ENCODE measurements at places on chromosomes 2 and 18. TPM values are rescaled to one million over a fixed set of nuclear protein-coding genes. Genes with fewer than 3 reads are reported as not detected.
A peak's percentile ranks its signal among the peaks of the same experiment; 100 is the strongest.

GALR1 gene
- not detected for total RNA-seq

RGPD4 gene
- not detected for total RNA-seq

ATP8B1 gene
- 108 TPM for total RNA-seq

CFAP65 gene
- total RNA-seq = under 0.01 TPM

CABLES1 gene
- 17.0 TPM for total RNA-seq

AMER3 gene
- total RNA-seq = not detected

DRC1 gene
- 0.18 TPM for total RNA-seq

FHL2 gene
- 115 TPM for total RNA-seq

GKN2 gene
- total RNA-seq = not detected

GRCh38 chr18:24271381-24272228 lies 126.0 kb downstream of the OSBPL1A start:
- peak; percentile 37 for DNase-seq

- no peak for DNase-seq
These were observed 19.5 kb downstream of the SLC20A1 start for GRCh38 chr2:112665113-112665780.

DNA sequence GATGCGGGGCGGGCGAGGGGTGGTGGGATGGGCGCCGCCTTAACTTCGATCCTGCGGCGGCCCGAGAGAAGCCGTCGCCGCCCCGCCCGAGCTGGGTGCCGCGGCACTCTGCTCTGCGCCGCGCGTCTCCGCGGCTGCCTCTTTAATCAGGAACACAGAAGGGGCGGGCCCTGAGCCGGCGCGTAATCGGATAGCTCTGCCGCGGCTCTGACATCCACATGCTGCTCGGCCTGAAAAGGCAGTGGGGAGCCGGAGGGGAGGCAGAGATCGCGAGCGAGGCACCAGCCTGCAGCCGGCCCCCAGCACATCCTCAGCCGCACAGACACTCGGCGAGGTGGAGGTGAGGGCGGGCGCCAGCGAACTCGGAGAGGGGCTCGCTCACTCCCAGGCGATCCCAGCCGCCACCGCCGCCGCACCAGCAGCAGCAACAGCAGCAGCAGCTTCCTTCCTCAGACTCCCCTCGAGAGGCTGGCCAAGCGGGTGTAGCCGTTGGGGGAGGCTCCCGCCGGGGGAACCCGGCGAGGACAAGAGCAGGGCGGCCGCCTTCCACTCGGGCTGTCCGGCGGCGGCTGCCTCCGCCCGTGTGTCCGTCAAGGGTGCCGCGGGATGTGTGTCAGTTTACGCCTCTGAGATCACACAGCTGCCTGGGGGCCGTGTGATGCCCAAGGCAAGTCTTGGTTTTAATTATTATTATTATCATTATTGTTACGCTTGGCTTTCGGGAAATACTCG lies at the start of gene NRP2:
Gene NRP2 (plus strand): TSS at position 263 of the 732 bp plus-strand sequence. CDS start 790 bp downstream, outside the sequence.
- peak; percentile 75 for DNase-seq

- no peak for DNase-seq
These were observed 595.7 kb upstream of the HS6ST1 start for GRCh38 chr2:128914320-128914719.

DNA sequence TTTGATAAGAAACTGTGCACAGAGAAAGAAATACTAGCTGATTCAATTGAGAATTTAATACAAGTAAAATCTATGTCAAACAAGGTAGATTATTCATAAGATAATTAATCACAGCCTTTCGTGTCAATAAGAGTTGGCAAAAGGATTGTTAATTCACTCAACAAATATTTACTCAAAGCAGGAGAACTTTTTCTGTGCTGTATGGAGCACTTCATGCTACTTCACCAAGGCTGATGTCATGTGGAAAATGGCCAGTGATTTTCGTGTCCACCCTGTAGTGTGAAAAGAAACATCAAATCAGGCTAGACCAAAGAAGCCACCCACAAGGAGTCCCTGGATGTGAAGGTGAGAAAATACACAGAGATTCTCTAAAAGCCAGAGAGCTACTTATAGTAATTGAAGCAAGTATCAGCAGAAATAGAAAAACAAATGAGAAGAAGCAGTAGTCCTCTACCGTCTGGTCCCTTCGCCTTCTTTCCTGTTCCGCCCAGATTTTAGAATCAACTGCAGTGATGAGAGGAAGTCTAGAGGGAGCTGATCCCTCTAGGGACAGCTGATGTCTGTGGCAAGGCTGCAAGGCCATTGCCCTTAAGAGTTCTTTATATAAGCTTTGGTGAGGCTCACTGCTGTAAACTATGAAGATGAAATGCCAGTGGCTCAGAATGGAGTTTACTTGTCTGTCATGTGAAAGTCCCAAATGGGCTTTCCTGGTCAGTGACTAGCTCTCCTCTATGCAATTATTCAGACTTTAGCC lies 201.3 kb upstream of the APCDD1 start:
- DNase-seq = no peak

GRCh38 chr2:136029149-136029548 lies 43.7 kb upstream of the DARS1 start:
- no peak for DNase-seq

DNA sequence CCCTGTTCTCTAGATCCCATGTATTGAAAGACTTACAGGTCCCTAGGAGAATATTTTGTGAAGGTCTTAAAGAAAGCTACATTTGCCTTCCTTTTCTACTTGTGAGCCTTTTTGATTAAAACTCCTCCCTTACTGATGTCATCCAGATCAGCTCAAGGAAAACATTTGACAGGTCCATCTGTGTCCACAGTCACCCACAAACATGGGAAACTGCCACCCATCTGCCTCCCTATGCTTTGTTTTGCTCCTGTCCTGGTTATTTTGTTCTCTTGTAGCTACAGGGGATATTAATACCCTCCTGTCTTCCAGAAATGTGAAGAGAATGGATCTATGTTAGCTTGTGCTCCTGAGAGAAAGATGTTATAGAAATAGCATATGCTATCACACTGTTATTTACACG lies 203.6 kb upstream of the GALNT5 start:
- DNase-seq = no peak

DNA sequence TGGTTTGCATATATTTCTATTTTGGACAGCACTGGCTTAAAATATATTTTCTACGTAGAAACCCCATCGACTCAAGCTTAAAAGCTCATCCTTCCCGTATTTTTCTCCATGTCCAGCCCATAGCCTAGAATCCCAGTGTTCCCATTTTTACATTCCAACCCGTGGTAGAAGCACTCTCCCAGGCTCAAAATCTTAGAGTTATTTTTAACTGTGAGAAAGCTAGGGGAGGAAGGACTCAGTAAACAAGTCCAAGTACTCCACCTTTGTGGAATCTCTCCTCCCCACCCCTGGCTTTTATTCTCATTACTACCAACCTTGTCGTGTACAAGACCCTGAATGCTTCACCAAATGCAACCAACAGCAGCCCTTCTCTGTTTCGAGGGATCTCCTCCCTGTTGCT lies 69.8 kb downstream of the KLF7 start:
- no peak for DNase-seq

- no peak for DNase-seq
These were observed 4.6 kb downstream of the LOXHD1 start for GRCh38 chr18:46652372-46652771.

GRCh38 chr2:217071416-217071815 lies 211.6 kb upstream of the TNP1 start:
- DNase-seq = no peak

DNA sequence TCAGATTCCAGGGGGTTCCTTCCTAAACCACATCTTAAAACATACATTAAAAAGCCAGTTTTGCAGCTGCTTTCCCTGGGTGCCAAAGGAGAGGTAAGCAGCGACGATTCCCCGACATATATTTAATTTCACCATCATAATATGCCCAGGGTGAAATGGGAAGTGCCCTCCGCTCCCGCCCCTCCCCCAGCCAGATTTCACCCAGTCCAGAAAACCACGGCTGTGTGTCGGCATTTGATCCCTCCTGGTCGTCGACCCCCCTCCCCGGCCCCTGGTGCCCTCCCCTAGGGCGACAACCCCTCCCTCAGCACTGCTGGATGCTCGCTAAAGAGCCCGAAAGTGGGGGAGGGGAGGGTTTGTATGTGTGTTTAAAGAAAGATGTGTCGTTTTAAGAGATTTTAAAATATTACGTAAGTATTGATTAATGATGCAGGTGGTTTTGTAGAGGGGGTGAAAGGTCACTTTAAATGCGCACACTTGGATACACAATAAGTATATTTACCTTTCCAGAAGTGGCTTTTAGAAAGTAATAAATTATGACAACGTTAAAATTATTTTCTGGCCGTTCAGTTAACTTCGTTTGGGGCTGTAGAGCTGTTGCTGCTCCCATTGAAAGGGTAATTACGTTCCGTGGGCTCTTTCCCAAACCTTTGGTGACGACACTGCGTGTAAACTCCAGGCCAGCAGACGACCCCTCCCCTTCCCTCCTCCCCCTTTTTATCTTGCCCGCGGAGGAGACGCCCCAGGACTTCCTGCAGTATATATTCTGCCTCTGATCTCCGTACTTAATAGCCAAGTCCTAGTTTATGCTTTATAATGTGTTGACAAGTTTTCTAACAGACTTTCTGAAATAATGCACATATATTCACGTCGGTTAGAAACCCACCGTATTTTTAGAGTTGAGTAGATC lies 3.4 kb upstream of the BCL11A start:
- no peak for DNase-seq

DNA sequence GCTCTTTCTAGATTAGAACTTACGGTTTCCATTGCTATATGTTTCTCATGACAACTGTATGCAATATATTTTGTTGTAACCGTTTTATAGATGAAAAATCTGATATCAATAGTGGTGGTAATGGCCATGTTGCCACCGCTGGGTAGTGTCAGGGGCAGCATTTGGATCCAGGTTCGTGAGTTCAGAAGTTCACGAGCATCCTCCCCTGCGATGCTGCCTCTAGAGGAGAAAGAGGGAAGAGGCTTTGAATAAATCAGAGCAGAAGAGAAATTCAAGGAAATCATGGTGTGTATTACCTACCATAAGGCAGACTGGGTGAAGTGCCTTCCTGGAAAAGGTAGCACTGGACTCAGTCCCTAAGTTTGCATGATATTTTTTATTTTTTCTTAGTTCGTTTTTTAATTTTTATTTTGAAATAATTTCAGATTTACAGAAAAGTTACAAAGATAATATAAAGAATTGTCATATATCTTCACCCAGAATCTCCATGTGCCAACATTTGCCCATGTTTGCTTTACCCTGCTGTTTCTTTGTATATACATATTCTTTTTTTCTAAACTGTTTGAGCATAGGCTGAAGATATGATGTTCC lies 3.3 kb upstream of the ZBTB7C start:
- no peak for DNase-seq

- no peak for DNase-seq
These were observed 3.1 kb upstream of the B3GNT2 start for GRCh38 chr2:62192811-62193210.

DNA sequence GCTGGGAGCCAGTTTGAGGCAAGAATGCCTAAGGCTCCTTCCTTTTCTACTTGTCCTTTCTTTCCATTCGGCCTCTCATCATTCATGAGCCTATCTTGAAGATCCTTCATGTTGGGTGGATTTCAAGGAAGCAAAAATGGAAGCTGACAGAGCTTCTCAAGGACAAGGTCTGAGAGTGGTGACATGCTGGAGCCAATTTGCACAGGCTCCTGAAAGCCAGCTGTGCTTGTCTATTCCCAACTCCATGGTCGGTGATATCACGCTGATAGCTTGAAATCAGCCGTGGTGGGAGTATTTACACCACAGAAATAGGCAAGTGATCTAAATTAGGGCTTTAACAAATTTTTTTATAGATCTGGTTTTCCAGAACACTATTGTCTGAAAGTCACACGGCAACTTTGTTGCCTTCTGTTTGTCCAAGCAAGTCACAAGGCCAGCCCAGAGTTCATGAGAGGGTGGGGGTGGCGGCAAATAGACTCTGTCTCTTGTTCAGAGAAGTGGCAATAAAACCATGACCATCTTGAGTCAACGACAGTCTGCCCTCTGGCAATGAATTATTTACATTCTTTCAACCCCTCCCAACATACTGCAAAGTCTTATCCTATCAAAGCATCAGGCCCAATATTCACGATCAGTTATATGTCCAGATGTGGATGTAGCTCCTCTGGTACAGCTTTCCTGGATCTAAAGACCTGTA lies 49.9 kb upstream of the SLC35F5 start:
- DNase-seq = no peak

GRCh38 chr2:30915486-30915885 lies 108.2 kb upstream of the CAPN13 start:
- DNase-seq = no peak

DNA sequence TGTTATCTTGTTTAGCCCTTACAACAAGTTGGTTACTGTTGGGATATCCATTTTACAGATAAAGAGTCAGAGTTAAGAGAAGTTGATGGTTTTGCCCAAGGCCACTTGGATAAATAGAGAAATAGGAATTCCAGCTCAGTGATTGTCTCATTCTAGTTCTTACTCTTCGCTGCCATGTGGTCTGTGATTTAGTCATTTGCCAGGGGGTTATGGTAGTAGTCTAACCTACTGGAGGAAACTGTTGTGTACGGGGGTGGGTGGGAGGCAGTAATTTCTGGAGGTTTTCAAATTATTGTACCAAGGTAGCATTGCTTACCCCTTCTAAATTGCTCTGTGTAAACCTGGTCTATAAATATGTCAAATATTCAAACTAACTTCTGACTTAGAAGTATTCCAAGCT lies 110.4 kb downstream of the MAP2 start:
- no peak for DNase-seq

DNA sequence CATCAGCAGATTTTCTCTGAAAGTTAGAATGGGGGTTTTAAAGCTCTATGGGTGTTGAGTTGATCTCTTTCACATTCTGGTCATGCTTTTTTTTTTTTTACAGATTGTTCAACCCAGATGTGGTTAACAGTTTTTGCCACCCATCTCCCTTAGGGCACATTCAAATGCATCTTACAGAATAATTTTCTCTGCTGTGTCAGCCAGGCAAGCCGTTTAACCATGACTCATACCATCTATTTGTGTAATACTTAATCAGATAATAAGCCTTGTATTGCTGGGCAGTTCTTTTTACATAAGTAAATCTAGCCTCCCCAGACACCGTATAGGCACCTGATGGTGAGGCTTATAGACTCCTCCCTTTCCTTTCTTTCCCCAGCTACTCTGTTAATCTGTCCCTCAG lies 62.0 kb downstream of the TGIF1 start:
- DNase-seq = no peak

GRCh38 chr2:68512966-68513365 lies 45.6 kb downstream of the APLF start:
- no peak for DNase-seq

DNA sequence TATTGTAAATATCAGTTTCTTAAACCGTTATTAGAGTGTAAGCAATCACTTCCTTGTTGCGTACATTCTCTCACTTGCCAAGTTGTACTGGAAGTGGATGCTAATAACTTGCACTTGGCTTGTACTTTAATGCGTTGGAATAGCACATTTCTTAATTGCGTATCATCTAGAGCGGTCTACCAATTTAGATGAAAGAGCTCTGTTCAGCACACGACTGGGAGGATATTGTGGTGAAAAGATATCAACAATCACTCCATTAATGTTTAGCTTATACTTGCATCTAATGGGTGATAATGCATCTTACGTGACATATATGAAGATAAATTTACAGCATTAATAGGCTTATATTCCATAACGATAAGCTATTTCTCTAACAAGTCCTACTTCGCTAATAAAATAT lies 11.7 kb upstream of the TMEFF2 start:
- DNase-seq = no peak

- DNase-seq = no peak
These were observed 81.3 kb downstream of the VSNL1 start for GRCh38 chr2:17621781-17622180.

All from pulmonary artery endothelial cell (primary cell).